ENCODE measurements at places on chromosomes 6 and 20. TPM values are rescaled to one million over a fixed set of nuclear protein-coding genes. Genes with fewer than 3 reads are reported as not detected.
A peak's percentile ranks its signal among the peaks of the same experiment; 100 is the strongest.

GRCh38 chr6:100435299-100435698 lies 29.4 kb downstream of the SIM1 start:
- DNase-seq = no peak

DNA sequence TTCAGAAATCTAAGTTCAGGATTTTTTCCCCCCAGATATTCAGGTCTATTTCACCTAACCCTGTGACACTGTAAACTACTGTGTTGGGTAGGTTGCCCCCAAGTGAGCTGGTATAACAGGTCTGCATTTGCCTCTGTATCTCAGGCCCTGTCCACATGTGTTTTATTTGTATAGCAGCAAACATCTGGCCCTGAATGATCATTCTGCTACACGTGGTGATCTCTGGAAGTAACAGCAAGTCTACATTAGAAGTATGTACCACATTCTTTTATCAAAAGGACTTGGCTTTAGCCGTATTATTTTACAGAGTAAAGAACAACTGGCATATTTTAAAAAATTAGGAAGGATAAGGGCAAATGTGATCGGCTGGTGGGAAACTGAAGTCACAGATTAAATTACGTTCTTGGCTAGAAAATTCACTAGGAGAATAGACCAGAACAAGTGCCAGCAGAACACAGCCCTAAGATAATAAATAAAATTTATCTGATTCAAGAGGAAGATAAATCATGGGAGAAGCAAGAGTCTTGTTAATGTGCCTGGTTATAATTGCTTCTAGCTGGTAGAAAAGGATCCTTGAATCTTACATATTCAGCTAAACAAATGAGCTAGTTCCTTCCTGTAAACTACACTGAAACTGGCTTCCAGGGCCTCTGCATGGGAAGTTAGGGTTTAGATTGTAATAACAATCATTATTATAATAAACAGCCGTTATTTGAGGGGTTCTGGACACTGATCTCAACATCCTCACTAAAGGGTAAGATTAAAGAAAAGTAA lies 192.1 kb downstream of the SAMD5 start:
- DNase-seq = no peak

DNA sequence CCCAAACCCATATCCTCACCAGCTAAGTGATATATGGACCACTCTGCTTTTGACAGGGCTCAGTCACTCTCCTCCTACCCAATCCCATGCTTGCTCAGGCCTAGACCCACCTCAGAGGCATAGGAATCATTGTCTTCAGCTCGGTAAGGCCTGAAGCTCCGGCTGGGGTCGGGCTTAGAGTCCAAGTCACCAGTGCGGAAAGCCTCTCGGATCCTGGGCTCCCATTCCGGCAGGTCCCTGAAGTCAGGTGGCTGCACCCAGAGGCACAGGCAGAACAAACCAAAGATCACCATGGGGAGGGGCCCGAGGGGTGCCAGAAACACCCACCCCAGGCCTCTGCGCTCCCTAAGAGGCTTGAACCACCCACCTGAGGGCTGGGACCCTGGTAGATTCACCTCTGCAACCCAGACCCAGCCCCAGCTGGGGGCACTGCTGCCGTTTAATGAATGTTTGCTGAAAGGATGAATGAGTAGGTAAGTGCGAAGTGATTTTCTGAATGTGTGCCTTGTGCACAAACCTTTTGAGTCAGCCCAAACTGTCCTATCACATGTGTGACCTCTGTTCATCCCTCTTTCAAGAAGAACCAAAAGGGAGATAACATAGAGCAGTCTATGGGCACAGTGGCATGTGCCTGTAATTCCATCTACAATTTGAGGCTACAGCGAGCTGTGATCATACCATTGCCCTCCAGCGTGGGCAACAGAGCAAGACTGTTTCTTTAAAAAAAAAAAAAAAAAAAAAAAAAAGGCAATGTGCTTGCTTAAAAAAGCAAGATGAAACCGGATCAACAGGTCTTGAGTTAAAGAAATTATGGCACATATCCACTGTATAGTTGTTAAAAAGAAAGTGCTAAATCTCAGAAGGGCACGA lies 39.3 kb upstream of the DSN1 start:
- DNase-seq = no peak

GRCh38 chr20:46851746-46852145 lies 42.9 kb upstream of the EYA2 start:
- no peak for DNase-seq

DNA sequence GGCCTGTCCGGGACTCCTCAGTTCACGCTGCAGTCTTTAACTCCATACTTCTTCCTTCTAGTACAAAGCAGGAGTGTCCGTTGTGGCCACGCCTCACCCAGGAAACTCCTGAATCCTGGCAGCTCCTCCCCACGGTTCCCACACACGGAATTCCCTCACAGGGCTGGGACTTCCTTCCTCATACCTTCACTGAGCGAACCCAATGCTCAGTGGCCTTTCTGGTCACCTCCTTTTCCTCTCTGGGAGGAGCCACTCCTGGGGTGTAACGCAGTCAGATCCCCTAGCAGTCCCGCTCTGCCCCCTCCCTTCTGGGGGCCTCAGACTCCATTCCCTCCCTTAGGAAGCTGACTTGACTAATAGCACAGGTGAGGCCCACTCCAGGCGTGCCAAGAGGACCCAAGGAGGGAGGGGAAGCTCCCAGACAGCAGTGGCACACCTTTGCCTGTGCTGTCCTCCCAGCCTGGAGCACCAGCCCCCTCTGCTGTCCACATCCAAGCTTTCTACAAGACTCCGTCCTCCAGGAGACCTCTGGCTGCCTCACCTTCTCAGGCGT lies at the start of gene SLC52A3:
Gene SLC52A3, minus strand, starts transcription at position 75 of the 553 bp plus-strand sequence. CDS start 2,726 bp downstream, outside the sequence.
- DNase-seq = no peak

DNA sequence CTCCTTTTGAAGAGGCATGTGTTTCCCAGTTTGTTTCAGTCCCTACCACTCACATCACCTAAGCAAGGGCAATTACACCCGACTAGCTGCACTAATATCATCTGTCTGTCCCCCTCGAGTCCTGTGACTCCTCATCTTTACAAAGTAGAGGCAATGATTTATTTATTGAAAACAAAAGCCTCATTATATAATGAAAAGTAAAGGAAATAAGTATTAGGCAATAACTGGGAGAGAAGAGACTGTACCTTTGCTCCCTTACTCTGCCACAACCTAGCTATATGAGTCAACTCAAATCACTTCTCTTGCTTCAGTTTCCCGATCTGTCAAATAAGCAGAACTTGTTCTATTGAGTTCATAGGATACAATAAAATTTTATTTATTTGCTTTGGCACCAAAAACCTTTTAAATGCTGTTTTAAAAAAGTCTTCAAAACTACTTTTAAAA lies 38.9 kb downstream of the CSNK2A1 start:
- no peak for DNase-seq

GRCh38 chr20:53579581-53580375 lies 13.9 kb downstream of the ZNF217 start:
- peak; percentile 21 for DNase-seq

- DNase-seq = no peak
Observed at GRCh38 chr20:17969278-17969883, 563 bp downstream of the MGME1 start.

BPIFB2 gene
- total RNA-seq = not detected

GLP1R gene
- 4.3 TPM for total RNA-seq
